ENCODE measurements at places on chromosomes 5 and 9.

DNA sequence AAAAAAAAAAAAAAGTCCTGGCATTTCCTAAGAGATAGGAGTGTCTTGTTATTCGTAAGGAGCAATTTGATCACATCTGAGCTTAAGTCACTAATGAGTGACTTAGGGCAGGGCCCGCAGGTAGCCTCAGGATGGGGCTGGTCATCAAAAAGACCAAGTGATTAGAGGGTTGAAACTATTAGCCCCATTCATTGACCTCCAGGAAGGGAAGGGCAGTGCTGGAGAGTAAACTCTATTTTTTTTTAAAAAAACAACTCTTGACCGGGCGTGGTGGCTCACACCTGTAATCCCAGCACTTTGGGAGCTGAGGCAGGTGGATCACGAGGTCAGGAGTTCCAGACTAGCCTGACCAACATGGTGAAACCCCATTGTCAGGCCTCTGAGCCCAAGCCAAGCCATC, 46.2 kb upstream of the IQGAP2 start:
- DNase-seq, result no peak

- DNase-seq, result no peak
These were observed 55.8 kb upstream of the TMC1 start for GRCh38 chr9:72465593-72465984.

- no peak for DNase-seq
These were observed 562.3 kb downstream of the DNAH5 start for GRCh38 chr5:13382232-13382631.

GRCh38 chr5:87867281-87867680, 401.4 kb downstream of the TMEM161B start:
- no peak for DNase-seq
